ENCODE measurements at places on chromosomes 7 and 10.

DNA sequence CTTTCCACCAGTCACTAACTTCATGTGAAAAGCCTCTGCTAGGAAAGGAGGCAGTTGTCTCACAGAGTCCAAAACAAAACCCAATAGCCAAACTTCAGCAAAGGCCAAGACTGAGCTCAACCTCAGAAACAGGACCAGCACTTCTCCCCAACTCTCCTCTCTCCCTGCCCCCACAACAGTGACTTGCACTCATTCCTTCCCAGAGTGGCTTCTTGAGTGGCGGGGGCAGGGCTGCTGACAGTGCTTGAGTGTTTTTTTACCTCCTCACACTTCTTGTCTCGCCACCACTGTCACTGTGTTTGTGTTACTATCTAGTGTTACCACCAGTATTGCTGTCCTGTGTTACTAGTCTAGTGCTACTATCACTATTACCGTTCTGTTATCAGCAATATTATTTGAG, 206.8 kb downstream of the KLF6 start:
- DNase-seq: no peak

GRCh38 chr7:37832194-37832593, 16.2 kb upstream of the NME8 start:
- DNase-seq: no peak

GRCh38 chr10:86863484-86863842, 94.0 kb downstream of the MMRN2 start:
- no peak for DNase-seq

DNA sequence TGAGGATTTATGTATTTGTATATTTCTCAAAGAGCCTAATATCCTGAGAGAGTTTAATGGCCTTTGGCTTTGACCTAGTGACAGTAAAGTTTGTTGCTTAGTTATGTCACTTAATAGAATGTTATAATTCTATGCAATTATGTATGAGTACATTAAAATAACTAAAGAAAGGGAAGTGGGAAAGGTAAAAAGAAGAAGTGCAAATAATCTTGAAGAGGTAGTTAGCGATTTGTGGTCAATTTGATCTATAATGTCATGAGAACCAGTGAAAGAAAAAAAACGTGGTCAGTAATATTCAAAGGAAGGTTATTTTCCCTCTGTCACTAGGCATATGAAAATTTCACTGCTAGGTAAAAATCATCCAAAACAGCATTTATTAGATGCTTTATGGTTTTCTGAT, 143.4 kb upstream of the LSM8 start:
- DNase-seq: no peak

DNA sequence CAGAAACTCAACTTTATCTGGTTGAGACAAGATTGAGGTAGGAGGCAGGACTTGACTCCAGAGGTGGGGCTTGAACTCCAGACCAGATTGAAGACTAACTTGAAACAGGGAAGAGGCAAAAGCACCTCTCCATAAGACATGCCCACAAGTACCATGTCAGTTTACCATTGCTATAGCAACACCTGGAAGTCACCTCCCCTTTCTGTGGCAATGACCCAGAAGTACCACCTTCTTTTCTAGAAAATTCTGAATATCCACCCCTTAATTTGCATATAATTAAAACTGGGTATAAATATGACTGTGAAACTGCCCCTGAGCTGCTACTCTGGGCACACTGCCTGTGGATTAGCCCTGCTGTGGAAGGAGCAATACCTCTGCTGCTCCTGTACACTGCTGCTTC, 4.9 kb upstream of the TOMM7 start:
- no peak for DNase-seq

DNA sequence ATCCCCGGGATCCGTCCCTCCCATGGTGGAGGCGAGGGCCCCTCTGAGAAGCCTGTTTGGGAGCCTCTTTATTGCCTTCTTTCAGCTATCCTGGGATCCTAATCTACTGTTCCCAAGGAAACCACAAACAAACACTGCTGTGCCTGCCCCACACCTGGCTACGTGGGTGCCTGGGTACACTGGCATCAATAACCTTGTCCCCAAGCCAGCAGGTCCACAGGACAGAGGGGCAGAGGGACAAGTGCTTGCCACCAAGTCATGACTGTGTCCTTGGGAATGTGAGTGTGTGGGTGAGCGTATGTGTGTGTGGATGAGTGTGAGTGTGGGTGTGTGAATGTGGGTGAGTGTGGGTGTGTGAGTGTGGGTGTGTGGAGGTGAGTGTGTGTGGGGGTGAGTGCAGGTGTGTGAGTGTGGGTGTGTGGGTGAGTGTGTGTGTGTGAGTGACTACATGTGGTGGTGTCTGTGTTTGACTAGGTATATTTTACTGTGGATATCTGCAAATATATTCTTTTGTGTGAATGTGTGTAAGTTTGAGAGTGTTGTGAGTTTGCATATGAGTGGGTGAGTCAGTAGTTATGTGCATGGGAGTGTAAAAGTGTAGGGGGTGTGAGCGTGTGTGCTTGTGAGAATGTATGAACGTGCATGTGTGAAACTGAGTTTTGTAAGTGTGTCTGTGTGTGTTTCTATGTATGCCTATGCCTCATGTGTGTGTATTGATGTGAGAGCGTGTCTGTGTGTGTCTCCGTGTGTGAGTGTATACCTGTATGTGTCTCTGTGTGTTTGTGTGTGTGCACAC, 96.1 kb downstream of the TNS3 start:
- DNase-seq: no peak

DNA sequence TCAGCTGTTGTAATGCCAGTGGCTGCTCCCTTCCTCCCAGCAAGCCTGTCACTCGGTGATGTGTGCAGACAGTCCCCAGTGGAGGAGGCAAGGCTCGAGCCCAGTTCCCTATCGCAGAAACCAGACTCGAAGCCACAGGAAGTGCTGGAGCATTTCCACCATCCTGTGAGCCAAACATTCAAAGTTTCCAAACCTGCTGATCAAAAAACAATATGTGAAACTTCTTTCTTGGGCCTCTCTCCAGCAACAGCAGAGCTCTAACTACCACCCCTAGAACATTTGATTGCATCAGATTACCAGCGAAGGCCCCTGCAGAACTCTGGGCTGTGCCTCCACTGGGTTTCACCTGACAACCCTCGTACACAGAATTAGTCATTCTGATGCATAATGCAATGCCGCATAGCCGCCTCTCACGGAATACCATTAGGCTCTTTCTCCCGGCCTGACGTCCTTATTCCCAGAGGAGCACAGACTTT, 94.0 kb downstream of the ELMO1 start:
- DNase-seq: no peak

GRCh38 chr10:112338957-112339356, 35.0 kb upstream of the ACSL5 start:
- no peak for DNase-seq

GRCh38 chr10:86337121-86337601, 29.4 kb downstream of the GRID1 start:
- no peak for DNase-seq

- no peak for DNase-seq
Observed at GRCh38 chr10:74949843-74950765, 123.7 kb downstream of the KAT6B start.

DNA sequence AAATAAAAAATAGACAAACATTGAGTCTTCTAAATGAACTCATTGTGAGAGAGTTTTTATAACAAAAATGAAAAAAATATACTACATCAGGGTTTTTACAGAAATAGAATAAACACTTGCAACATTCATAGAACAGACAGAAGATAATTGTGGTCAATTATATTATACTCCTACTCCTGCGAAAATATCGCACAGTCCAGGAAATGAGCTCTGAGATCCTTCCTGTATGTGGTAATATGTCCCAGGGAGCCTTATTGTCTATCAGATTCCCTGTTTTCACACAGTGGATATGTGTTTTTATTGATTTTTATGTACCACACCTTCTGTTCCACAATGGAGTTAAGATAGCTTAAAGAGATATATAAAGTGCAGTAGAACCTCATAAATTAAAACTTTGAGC, 27.5 kb upstream of the RELN start:
- DNase-seq: no peak

DNA sequence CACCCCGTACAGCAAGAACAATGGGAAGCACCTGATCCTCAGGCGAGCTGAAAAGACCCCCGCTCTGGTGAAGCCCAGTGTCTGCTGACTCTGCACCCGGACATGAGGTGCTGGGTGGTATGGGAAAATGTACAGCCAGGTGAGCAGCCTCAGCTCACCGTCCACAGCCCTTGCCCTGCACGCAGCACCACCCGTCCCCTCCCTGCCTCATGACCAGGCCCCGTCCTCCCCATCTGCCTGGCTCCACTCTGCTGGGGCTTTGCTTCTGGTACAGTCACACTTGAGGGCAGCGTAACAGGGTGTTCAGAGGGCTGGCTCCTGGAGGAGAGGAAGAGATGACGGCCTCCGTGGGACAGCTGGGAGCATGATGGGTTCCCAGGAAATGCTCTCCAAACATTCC, 49.1 kb downstream of the NCAPG2 start:
- DNase-seq: no peak

GRCh38 chr10:86964847-86965190, 3.5 kb upstream of the ADIRF start:
- DNase-seq: no peak

DNA sequence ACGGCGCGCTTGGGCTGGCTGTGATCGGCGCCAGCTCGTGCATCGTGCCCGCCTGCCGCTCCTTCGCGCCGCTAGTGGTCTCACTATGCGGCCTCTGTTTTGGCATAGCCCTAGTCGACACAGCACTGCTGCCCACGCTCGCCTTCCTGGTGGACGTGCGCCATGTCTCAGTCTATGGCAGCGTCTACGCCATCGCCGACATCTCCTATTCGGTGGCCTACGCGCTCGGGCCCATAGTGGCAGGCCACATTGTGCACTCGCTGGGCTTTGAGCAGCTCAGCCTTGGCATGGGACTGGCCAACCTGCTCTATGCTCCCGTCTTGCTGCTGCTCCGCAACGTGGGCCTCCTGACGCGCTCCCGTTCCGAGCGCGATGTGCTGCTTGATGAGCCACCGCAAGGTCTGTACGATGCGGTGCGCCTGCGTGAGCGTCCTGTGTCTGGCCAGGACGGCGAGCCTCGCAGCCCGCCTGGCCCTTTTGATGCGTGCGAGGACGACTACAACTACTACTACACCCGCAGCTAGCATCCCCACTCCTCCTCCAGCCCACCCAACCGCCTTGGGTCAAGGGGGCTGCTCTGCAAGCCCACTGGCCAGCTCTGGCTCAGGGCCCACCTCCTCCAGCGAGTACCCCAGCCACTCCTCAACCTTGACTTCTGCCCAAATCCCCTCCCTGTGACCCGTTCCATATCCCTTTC, 1.9 kb downstream of the SLC18A3 start:
- no peak for DNase-seq

GRCh38 chr10:69736886-69737641, 64.6 kb upstream of the COL13A1 start:
- no peak for DNase-seq

DNA sequence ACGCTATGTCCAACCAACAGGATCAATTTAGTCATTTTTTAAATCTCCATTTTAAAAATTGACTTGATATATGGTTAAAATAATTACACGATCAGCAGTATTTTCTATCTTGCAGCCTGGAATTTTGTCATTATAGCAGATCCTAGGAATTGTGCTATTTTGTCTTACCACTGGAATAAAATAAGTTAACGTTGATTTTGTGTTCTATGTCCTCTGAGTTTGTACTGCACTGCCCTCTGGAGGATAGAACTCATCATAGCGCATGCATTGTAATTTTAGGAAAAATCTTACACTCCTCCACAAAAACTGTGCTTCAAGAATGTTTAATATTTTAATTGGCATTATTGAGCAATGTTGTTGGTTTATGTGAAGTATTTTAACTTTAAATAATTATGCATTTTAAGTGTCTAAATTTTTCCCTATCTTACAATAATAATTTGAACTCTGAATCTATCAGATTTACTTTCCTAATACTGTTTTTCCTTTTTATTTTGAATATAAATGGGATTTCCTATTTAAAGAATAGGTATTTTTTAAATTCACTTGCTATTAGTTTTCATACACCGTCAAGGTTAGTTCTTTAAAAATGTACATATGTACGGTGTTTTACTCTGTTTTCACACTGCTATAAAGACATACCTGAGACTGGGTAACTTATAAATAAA, 220.1 kb downstream of the PPP1R3A start:
- no peak for DNase-seq

Data from esophagus squamous epithelium (tissue), 5 donors.